Activated CD8-positive, alpha-beta memory T cell treated with anti-CD3 and anti-CD28 coated beads, Interleukin-2, amount 10 ng/mL, durations not matched to agents 7 days and 5 days (primary cell): ENCODE measurements at places on chromosomes 16 and 17.

GRCh38 chr17:58529275-58529674, 14.8 kb upstream of the MTMR4 start:
- no peak for DNase-seq

- DNase-seq = no peak
These were observed 43.8 kb downstream of the SHISA6 start for GRCh38 chr17:11284811-11285210.

- DNase-seq = no peak
These were observed 374.7 kb upstream of the ERCC4 start for GRCh38 chr16:13545271-13545670.

DNA sequence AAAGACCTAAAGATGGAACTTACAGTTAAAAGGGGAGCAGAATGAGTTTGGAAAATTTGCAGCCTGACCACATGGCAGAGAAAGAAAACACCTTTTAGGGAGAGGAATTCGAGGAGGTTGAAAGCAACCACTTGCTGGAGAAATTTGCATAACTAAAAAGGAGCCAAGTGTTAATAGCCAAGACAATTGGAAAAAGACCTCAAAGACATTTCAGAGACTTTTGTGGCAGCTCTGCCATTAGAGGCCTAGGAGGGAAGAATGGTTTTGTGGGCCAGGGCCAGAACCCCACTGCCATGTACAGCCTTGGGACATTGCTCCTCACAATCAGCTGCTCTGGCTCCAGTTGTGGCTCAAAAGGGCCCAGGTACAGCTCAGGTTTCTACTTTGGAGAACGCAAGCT, 338.5 kb downstream of the UTP18 start:
- DNase-seq = no peak

DNA sequence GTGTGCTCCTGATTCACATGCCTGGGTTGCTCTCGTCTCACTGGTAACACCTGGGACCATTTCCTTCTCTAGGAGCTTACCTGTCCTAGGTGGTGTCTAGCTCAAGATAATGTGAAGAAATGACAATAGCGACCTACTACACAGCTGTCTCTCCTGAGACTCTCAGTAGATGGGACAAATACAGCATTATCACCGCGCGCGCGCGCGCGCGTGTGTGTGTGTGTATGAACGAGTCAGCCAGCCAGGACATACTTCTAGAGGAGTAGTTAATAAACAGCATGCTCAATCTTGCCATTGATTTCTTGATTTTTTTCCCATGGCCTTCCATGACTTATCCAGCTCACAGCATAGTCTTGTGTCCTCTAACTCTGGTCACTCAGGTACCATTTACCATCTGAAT, 268.6 kb downstream of the PHKB start:
- no peak for DNase-seq

DNA sequence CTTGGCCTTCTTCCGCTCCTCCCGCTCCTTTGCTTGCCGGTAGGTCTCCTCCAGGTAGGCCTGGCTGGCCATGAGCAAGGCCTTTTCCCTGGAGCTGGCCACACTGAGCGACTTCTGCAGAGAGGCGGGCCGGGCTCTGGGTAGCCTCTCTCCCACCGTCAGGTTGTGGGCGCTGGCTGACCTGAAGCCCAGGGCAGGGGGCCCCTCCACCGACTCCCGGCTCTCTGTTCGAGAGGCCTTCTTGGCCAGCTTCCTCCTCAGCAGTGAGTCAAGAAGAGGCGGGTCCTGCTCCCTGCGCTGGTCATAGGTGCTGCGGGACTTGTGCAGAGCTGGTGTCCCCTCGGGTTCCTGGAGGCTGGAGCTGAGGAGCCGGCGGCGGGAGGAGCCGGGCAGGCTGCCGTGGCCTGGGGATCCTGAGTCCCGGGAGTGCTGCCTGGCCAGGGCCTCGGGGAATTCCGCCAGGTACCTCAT, 12.8 kb downstream of the GPR179 start:
- no peak for DNase-seq
